ENCODE measurements at places on chromosomes 1 and 21. TPM values are rescaled to one million over a fixed set of nuclear protein-coding genes. Genes with fewer than 3 reads are reported as not detected.

Gene DRAXIN
- total RNA-seq, result 111 TPM

Gene PTGER3
- total RNA-seq, result 0.29 TPM

Gene CCDC24
- total RNA-seq, result 6.3 TPM

Gene ORC1
- 3.4 TPM for total RNA-seq

Gene FAM78B
- total RNA-seq, result 66.0 TPM

Gene IER5
- 8.8 TPM for total RNA-seq

Gene FYB2
- not detected for total RNA-seq

Gene FCRL1
- not detected for total RNA-seq

Gene TNFAIP8L2
- not detected for total RNA-seq

Gene MNDA
- not detected for total RNA-seq

Gene MIXL1
- 0.54 TPM for total RNA-seq

Gene DIP2A
- 55.4 TPM for total RNA-seq

Gene RPE65
- total RNA-seq, result not detected

Gene UCK2
- total RNA-seq, result 29.9 TPM

Gene FAM177B
- total RNA-seq, result not detected

Gene MRPS6
- total RNA-seq, result 31.6 TPM

Gene FMO5
- total RNA-seq, result 0.25 TPM

Gene MTARC1
- 22.0 TPM for total RNA-seq

Gene SYNC
- total RNA-seq, result 1.1 TPM

Gene PAX7
- 0.07 TPM for total RNA-seq

Gene SLC9C2
- total RNA-seq, result 0.98 TPM

Gene CCDC185
- total RNA-seq, result not detected

Gene CLIC6
- total RNA-seq, result 0.17 TPM

Gene MAST2
- total RNA-seq, result 95.1 TPM

Gene CXADR
- 54.9 TPM for total RNA-seq

Gene ZNF593OS
- 4.2 TPM for total RNA-seq

Gene CLDN17
- total RNA-seq, result not detected

Gene DEPDC1
- 2.5 TPM for total RNA-seq

Gene CD247
- total RNA-seq, result not detected

Gene FHAD1
- not detected for total RNA-seq

Gene CTTNBP2NL
- 66.2 TPM for total RNA-seq

Gene CD53
- not detected for total RNA-seq

Gene KRTAP6-2
- total RNA-seq, result not detected

Gene PCAT6
- 7.7 TPM for total RNA-seq

Gene UBE2Q1
- total RNA-seq, result 80.5 TPM

Gene MGST3
- 128 TPM for total RNA-seq

Gene NBPF26
- total RNA-seq, result 1.0 TPM

Gene MRPL39
- 26.1 TPM for total RNA-seq

Gene PLA2G4A
- total RNA-seq, result not detected

Gene LAMC1
- 51.8 TPM for total RNA-seq

Gene PLA2G2D
- not detected for total RNA-seq

Gene AADACL3
- total RNA-seq, result not detected

Gene ASPM
- total RNA-seq, result 5.9 TPM

Gene SHE
- total RNA-seq, result 0.07 TPM

Gene C1orf116
- total RNA-seq, result not detected

Gene LY9
- total RNA-seq, result not detected

Gene DNASE2B
- not detected for total RNA-seq

Gene LRRC53
- total RNA-seq, result 0.42 TPM
